ENCODE measurements at places on chromosomes 5 and 9. TPM values are rescaled to one million over a fixed set of nuclear protein-coding genes. Genes with fewer than 3 reads are reported as not detected.

DNA sequence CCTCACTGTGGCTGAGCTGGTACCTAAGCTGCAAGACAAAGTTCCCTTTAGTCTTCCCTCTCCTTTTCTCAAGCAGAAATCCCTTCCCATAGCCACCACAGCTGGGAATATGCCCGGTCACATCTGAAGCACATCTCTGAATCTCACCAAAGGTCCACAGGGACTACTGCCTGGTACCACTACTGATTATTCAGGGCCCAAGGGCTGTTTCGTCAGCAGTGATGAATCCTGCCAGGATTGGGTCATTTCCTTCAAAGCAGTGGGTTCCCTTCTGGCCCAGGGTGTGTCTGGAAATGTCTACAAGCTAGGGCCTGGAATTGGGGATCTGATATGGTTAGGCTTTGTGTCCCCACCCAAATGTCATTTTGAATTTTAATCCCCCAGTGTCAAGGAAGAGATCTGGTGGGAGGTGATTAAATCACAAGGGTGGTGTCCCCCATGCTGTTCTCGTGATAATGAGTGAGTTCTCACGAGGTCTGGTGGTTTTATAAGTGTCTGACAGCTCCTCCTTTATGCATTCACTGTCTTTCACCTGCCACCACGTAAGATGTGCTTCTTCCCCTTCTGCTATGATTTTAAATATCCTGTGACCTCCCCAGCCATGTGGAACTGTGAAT is 83.2 kb upstream of the FST start:
- DNase-seq = no peak

DNA sequence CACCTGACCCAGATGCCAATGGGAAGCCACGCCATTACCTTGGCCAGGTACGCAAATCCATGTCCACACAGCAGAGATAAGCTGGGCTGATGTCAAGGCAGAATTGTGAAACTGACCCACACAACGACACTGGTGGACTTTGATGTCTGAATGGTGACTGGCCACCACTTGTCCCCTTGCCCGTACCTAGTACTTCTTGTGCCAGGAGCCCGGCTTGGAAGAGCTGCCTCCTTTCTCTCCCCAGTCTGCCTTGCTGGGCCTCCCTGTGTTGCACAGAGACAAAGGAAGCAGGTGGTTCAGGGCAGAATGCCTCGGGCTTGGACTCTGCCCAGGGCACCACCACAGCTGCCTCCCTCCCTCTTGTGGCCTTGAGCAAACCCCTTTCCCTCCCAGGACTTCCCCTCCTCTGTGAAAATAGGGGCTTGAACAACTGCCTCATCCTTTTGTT is 23.3 kb downstream of the PTGES2 start:
- DNase-seq = no peak

- DNase-seq = no peak
Observed at GRCh38 chr5:126851501-126852011, 74.6 kb downstream of the LMNB1 start.

The ACOT12 gene
- total RNA-seq = not detected

The PCDHGA3 gene
- total RNA-seq = 10.4 TPM

The DOK3 gene
- total RNA-seq = 29.2 TPM

The PCDHA12 gene
- total RNA-seq = 32.4 TPM

The PFN3 gene
- total RNA-seq = not detected

The WDR38 gene
- not detected for total RNA-seq

The OR13F1 gene
- not detected for total RNA-seq

All from glutamatergic neuron (in vitro differentiated cells).